Tracheal epithelial cell (primary cell): ENCODE measurements at places on chromosomes 2 and 18. TPM values are rescaled to one million over a fixed set of nuclear protein-coding genes. Genes with fewer than 3 reads are reported as not detected.

The TLX2 gene
- not detected in 2 replicates for total RNA-seq

The PLEK gene
- not detected in 2 replicates for total RNA-seq

The GPR55 gene
- total RNA-seq, result under 0.01 TPM in 1 of 2 replicates, not detected in the other

The BOLL gene
- total RNA-seq, result not detected in 2 replicates

The LONRF2 gene
- total RNA-seq, result under 0.01 TPM in 1 of 2 replicates, not detected in the other

The CHST9 gene
- total RNA-seq, result 0.72 and 1.3 TPM in 2 replicates

The IMMT gene
- 45.8 and 52.0 TPM in 2 replicates for total RNA-seq

The LDLRAD4 gene
- 0.24 TPM in 1 of 2 replicates, not detected in the other for total RNA-seq

The QPCT gene
- total RNA-seq, result 6.4 and 21.2 TPM in 2 replicates

The MATN3 gene
- total RNA-seq, result 0.85 and 1.9 TPM in 2 replicates
